ENCODE measurements at places on chromosomes 2 and 18.

DNA sequence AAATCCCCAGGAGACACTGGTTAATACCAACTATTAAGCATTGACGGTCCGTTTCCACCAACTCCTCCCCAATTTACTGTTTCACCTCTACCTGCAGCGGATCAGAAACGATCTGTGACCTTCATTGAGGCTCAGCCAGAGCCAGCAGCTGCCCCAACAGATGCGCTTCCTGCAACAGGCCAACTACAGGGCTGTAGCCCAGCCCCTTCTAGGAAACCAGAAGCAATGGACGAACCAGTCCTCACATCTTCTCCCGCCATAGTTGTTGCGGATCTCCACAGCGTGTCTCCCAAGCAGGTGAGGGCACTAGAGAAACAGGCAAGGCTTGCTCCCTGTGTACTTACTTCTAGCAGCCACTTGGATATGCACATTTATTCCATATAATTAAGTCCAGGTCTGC lies 8.5 kb upstream of the RPE start:
- no peak for DNase-seq

GRCh38 chr2:239224955-239225354 lies 175.9 kb downstream of the HDAC4 start:
- no peak for DNase-seq

- no peak for DNase-seq
These were observed 126.6 kb downstream of the EN1 start for GRCh38 chr2:118720866-118721265.

DNA sequence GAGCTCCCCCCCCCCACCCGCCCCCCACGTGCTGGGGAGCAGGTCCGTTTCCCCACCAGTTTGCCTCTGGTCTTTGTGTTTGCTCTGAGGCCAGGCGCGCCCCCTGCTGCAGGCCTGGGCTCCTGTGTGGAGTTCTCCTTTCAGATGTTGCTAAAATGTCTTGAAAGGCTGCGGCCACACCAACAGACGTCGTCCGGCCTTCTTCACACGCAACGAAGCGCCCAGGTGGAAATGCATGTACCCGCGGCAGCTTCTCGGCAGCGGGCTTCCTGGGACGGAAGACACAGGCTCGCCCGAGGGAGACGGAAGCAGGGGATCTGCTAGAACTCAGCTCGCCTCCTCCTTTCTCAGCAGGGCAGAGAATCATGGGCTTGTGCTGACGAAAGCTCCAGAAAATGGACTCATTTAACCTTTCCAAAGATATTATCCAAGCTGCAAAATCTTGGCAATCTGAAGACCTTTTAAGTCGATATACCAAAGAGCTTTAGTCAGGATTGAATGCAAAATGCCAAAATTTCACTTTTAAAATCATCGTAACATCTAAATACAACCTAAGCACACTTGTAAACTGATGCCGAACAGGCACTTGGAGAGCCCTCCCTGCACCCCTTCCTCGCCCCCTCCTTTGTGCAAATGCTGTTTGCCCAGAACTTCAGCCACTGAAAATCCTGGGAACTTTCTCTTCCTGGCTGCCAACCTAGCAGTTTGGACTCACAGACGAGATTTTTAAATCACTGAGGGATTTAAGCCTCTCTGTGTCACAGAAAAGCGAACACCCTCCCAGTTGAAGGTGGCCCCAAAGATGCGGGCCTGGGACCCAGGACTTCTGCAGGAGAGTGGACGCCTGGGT lies 125.5 kb upstream of the ZNF516 start:
- DNase-seq, result peak; percentile 25
